ENCODE measurements at places on chromosomes 13 and 19. TPM values are rescaled to one million over a fixed set of nuclear protein-coding genes. Genes with fewer than 3 reads are reported as not detected.
A peak's percentile ranks its signal among the peaks of the same experiment; 100 is the strongest.

GRCh38 chr13:36313047-36313969, 15.7 kb upstream of the CCDC169 start:
- no peaks in the 10 kb centered on the region for H3K27me3 ChIP-seq
- no peak for DNase-seq
- H3K27ac ChIP-seq: no peak overlapping the region
- H3K4me3 ChIP-seq: no peak overlapping the region
- H3K36me3 ChIP-seq: no peaks in the 10 kb centered on the region

Gene ANKRD10
- total RNA-seq: 124 TPM

DNA sequence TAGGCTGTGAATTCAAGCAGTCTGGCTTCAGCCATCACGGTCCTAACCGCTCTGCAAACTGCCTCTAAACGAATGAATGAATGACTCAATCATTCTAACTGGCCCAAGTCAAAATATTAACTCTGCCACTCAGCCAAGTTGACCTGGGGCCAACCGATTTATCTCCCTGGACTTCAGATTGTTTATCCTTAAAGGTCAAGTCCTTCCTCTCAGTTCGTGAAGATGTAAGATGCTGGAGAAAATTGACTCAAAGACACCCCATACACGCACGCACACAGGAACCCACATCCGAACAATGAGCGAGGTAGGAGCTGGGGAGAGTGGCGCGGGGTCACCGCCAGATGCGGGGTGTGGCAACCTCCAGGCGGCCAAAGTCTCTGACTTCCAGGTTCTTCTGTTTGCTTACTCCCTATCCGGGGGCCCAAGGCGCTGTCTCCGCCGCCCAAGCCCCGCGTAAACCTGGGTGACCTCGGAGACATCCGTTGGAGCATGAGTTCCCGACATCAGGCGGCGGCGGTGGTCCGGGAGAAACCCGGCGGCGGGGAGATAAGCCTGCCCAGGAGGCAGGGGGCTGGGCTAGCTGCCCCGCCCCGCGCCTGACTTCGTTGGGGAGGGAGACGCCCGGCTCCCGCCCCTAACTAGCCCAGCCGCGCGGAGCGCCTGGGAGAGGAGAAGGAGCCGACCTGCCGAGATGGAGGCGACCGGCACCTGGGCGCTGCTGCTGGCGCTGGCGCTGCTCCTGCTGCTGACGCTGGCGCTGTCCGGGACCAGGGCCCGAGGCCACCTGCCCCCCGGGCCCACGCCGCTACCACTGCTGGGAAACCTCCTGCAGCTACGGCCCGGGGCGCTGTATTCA, at the start of gene CYP2S1:
Gene CYP2S1, plus strand, starts transcription at position 646 of the 856 bp plus-strand sequence. Its CDS starts 46 bp downstream, at position 692.
- H3K27ac ChIP-seq: peak within 1 kb of the TSS; percentile 74
- peak; percentile 75 for DNase-seq
- peaks cover 18% of the 10 kb centered on the region for H3K27me3 ChIP-seq
- H3K4me1 ChIP-seq: peaks cover 17% of the 10 kb centered on the region

GRCh38 chr19:51387924-51388389, at the start of gene LIM2:
TSS of gene LIM2 (minus strand) at chr19:51387974. CDS start at chr19:51387443, 531 bp downstream.
- H3K4me3 ChIP-seq: no peak within 1 kb of the TSS
- H3K4me1 ChIP-seq: no peaks in the 10 kb centered on the region
- DNase-seq: no peak
- no peaks in the 10 kb centered on the region for H3K27me3 ChIP-seq
- no peak within 1 kb of the TSS for H3K27ac ChIP-seq

DNA sequence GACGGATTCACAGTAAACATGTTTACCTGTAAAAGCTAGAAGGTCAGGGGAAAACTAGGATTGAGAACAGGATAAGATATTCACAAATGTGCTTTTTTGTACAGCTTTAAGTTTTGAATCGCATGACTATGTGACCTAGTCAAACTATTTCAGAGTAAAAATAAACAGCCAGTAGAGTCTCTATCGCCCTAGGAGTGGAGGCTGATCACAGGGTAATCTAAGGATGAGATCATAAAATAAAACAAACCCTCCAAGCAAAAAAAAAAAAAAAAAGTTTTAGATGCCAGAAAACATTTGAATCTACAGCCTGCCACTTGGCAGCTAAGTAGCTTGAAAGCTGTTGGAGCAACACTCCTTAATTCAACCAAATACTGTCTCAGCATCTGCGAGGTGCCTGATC, 26.8 kb downstream of the ZNF350 start:
- H3K36me3 ChIP-seq: peaks cover 4% of the 10 kb centered on the region
- H3K27ac ChIP-seq: no peak overlapping the region
- no peak overlapping the region for H3K4me3 ChIP-seq
- no peaks in the 10 kb centered on the region for H3K4me1 ChIP-seq
- no peaks in the 10 kb centered on the region for H3K27me3 ChIP-seq
- DNase-seq: no peak

- peaks cover 16% of the 10 kb centered on the region for H3K4me1 ChIP-seq
- no peak for DNase-seq
- no peaks in the 10 kb centered on the region for H3K36me3 ChIP-seq
- H3K4me3 ChIP-seq: no peak overlapping the region
- no peak overlapping the region for H3K27ac ChIP-seq
These were observed 4.1 kb upstream of the C19orf53 start for GRCh38 chr19:13770013-13770635.

DNA sequence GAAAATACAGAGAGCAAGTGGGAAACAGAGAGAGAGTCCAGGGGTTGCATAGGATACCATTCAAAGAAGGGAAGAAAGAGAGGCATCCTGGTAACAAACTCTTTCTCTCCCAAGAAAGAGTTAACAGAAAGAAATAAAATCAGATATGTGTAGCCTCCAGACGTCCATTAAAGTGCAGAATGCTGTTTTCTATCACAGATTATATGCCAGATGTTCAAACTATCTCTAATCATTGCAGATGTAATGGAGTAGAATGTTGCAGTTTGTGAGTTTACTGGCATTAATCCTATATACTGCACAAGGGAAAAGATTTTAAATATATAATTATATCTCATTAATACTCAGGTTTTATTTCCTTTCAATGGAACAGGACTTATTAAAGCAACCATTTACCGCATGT, 369.4 kb downstream of the ZNF536 start:
- H3K27ac ChIP-seq: no peak overlapping the region
- DNase-seq: no peak
- no peaks in the 10 kb centered on the region for H3K36me3 ChIP-seq
- H3K4me3 ChIP-seq: no peak overlapping the region

GRCh38 chr13:110138010-110138699, 168.8 kb downstream of the COL4A1 start:
- no peaks in the 10 kb centered on the region for H3K4me1 ChIP-seq
- H3K27ac ChIP-seq: peak overlapping the region; percentile 22
- peak; percentile 49 for DNase-seq
- H3K4me3 ChIP-seq: peak overlapping the region; percentile 54
- H3K27me3 ChIP-seq: no peaks in the 10 kb centered on the region

DNA sequence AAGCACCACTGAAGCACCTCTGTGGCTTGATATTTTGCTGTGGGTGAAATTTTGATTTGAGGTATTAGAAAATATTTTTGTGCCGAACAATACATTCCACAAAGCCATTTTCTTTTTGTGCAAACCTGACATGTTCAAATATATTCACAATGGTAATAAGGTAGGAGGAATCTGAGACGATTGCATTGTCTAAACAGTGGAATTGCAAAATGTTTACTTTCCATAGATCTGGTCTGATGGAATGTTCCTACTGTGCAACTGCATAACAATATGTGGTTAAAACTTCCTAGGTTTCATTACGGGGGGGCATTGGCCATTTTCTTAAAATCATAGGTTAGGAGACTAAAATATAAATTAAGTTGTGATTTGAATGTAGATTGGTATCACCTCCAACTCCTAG, 42.7 kb upstream of the AKAP11 start:
- no peak overlapping the region for H3K27ac ChIP-seq
- peaks cover 13% of the 10 kb centered on the region for H3K36me3 ChIP-seq
- H3K4me1 ChIP-seq: no peaks in the 10 kb centered on the region
- DNase-seq: no peak
- H3K27me3 ChIP-seq: no peaks in the 10 kb centered on the region

Gene ZSCAN5B
- total RNA-seq: not detected

DNA sequence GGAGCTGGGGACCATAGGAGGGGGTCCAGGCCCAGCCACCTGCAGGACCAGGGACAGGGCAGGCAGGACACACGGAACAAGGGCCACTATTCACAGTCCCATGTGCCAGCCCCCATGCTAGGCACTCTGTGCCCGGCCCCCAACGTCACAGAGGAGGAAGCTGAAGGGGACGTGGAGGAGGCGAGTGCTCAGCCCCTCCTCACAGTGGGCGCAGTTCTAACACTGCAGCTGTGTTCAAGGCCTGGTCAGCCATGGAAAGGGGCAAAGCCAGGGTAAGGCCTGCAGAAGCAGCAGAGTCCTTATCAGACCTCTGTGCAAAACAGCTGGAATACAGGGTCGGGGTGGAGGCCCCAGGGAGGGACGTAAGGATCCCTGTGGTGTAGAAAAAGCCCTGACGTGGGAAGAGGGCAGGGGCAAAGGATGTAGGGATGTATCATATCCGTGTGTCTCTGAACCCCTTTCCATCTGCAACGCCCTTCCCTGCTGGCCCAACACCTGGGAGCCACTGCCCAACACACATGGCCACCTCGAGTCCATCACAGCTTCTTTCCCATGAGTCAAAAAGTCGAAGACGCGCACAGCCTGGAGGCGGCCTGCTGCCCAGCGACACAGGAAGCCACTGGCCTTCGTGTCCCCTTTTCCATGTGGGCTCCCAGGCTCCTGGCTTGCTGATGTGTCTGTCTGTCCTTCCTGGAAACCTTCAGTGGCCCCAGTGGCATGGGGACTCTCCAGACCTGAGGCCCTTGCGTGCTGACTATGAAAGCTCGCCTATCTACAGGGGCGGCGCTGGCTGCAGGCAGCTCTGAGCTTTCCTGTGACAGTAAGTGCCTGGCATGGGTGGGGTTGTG, 28.0 kb downstream of the SH3GL1 start:
- DNase-seq: no peak
- H3K27me3 ChIP-seq: no peaks in the 10 kb centered on the region
- no peak overlapping the region for H3K4me3 ChIP-seq
- peak overlapping the region; percentile 85 for H3K27ac ChIP-seq

Gene CEACAM8
- not detected for total RNA-seq

- H3K4me1 ChIP-seq: peaks cover 10% of the 10 kb centered on the region
- no peak for DNase-seq
- H3K27me3 ChIP-seq: no peaks in the 10 kb centered on the region
- no peak overlapping the region for H3K27ac ChIP-seq
- no peaks in the 10 kb centered on the region for H3K36me3 ChIP-seq
These were observed 5.2 kb downstream of the POLRMT start for GRCh38 chr19:628168-628567.

Gene MRPS31
- total RNA-seq: 32.7 TPM

- H3K4me3 ChIP-seq: no peak overlapping the region
- no peak for DNase-seq
- peaks cover 51% of the 10 kb centered on the region for H3K4me1 ChIP-seq
- no peaks in the 10 kb centered on the region for H3K36me3 ChIP-seq
- no peak overlapping the region for H3K27ac ChIP-seq
These were observed 5.9 kb upstream of the FCGBP start for GRCh38 chr19:39940221-39940833.

DNA sequence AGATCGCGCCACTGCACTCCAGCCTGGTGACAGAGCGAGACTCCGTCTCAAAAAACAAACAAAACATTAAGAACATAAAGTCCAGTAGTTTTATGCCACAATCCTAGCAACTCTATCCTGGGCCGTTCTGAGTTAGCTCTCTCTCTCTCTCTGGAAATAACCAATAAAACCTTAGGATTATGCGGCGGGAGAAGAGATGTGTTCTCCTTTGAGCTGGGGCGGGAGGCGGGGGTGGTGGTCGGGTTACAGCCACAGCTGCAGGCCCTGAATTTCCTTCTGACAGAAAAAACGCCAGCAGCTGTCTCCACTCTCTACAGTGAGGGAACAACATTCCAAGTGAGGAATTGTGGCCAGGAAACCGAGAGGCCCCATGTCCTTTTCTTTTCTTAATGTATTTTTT, 9.1 kb upstream of the PNMA8A start:
- H3K4me1 ChIP-seq: no peaks in the 10 kb centered on the region
- peaks cover 55% of the 10 kb centered on the region for H3K27me3 ChIP-seq
- H3K27ac ChIP-seq: peak overlapping the region; percentile 76
- no peaks in the 10 kb centered on the region for H3K36me3 ChIP-seq
- no peak overlapping the region for H3K4me3 ChIP-seq
- DNase-seq: peak; percentile 22

- H3K27me3 ChIP-seq: no peaks in the 10 kb centered on the region
- peak overlapping the region; percentile 8 for H3K27ac ChIP-seq
- no peaks in the 10 kb centered on the region for H3K36me3 ChIP-seq
These were observed 11.2 kb downstream of the PLIN4 start for GRCh38 chr19:4507150-4507452.

Gene ANGPTL8
- total RNA-seq: not detected

- H3K27ac ChIP-seq: no peak overlapping the region
- H3K27me3 ChIP-seq: no peaks in the 10 kb centered on the region
- H3K4me1 ChIP-seq: peaks cover 8% of the 10 kb centered on the region
- H3K36me3 ChIP-seq: no peaks in the 10 kb centered on the region
These were observed 231.5 kb upstream of the SPRY2 start for GRCh38 chr13:80572308-80572922.

GRCh38 chr13:114126789-114127472, 5.5 kb downstream of the RASA3 start:
- no peak overlapping the region for H3K4me3 ChIP-seq
- no peaks in the 10 kb centered on the region for H3K27me3 ChIP-seq
- H3K36me3 ChIP-seq: no peaks in the 10 kb centered on the region
- no peak for DNase-seq
- H3K4me1 ChIP-seq: peaks cover 20% of the 10 kb centered on the region

Gene GPC5
- total RNA-seq: 0.48 TPM

GRCh38 chr19:54674021-54674617, 11.3 kb downstream of the LILRB4 start:
- no peak overlapping the region for H3K4me3 ChIP-seq
- no peaks in the 10 kb centered on the region for H3K4me1 ChIP-seq
- no peak for DNase-seq
- H3K27ac ChIP-seq: no peak overlapping the region
- no peaks in the 10 kb centered on the region for H3K36me3 ChIP-seq
- peaks cover 7% of the 10 kb centered on the region for H3K27me3 ChIP-seq

DNA sequence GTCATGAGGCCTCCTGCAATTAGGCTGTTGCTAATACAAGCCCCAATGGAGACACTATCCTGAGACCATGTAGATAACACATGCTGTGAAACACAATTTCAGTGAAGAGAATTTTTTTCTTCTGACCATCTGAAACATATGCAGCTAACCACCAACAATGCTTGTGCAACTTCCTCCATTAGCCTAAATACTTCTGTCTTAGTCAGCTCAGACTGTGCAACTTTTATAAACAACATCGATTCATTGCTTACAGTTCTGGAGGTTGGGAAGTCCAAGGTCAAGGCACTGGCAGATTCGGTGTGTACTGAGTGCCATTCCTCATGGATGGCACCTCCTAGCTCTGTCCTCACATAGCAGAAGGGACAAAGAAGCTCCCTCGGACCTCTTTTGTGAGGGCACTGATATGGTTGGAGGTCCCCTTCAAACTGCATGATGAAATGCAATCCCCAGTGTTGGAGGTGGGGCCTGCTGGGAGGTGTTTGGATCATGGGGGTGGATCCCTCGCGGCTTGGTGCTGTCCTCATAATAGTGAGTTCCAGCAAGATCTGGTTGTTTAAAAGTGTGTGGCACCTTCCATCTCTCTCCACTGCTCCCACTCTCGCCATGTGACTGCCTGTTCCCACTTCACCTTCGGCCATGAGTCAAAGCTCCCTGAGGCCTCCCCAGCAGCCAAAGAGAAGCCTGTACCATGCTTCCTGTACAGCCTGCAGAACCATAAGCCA, 27.7 kb downstream of the STK24 start:
- H3K4me3 ChIP-seq: no peak overlapping the region
- H3K36me3 ChIP-seq: no peaks in the 10 kb centered on the region
- no peak for DNase-seq
- H3K4me1 ChIP-seq: peaks cover 17% of the 10 kb centered on the region
- peak overlapping the region; percentile 27 for H3K27ac ChIP-seq
